ENCODE measurements at places on chromosomes 4 and X. TPM values are rescaled to one million over a fixed set of nuclear protein-coding genes. Genes with fewer than 3 reads are reported as not detected.

DNA sequence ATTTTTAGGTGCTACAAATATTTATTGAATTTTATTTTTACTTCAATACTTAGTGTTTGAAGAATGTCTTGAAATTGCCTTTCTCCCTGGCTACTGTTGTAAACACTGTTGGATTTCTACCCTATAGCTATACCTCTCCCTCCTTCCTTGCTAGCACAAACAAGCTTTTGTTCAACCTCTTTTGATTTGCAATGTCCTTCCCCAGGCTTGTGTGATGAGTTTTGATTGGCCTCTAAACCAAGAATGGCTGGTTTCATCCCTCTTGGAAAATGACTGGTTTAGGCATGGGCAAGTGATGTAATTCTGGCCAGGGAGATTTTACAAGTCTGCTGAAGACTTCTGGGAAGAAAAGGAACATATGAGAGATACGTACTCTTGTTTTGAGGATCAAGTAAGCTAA, 25.3 kb upstream of the SLITRK2 start:
- DNase-seq, result no peak

GRCh38 chr4:85919200-85919887, 440.5 kb downstream of the MAPK10 start:
- DNase-seq, result no peak

- DNase-seq, result no peak
Observed at GRCh38 chr4:1111259-1111809, 2.0 kb downstream of the RNF212 start.

GRCh38 chr4:161604516-161605300, 559.1 kb downstream of the FSTL5 start:
- DNase-seq, result no peak

- no peak for DNase-seq
Observed at GRCh38 chrX:20217906-20218305, 48.8 kb downstream of the RPS6KA3 start.

DNA sequence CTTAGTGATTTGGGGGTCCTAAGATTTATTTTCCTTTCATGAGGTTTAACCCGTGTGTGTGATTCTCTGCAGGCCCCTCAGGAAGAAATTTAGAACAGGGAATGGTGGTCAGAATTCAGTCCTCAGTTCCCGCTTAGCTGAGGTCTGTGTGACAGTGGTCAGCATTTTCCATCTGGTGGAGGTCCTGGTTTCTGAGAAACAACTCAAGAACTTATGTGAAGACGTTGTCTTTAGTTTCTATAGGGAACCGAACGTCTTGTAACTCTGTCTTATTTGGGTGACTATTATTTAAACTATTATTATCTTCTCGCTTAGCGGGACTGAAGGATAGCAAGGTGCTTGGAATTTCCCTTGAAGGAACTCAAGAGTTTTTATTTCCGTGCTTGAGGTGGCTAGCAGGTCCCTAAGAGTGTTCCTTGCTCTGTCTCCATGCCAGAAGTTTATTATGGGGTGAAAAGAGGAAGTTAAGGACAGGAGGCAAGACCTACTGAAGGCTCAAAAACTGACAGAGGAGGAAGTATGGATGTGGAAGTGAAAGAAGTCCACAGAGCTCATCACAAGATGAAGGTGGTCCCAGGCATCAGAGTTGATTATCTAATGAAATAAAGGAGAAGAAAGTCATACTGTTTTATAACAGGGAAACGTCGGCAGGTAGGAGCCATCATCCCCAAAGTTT, 9.4 kb downstream of the MGST2 start:
- DNase-seq, result no peak

DNA sequence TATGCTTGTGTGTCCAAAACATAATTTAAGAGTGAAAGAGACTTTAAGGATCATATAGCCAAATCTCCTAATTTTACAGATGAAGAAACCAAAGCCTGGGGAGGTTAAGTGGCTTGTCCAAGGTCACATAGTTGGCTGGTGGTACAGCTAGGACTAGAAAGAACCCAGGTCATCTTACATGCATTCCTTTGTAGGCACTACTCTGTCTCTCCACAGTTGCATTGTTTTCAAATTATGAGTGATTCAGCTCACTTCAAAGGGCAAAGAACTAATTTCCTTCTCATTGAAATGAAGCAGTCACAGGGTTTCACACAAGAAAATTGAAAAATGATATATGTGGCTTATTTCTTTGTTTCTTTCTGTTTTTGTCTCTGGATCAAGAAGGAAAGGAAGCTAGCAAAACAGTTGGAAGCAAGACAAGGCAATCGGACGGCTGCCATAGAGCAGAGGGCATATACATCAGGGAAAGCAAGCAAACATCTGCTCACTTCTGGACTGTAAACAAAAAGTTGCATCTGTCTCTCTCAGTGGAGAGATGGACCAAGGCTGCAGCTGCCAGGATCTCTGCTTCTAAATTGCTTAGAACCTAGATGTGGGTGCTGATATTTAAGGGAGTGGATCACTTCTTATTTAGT, 107.5 kb upstream of the AMOT start:
- DNase-seq, result no peak

- DNase-seq, result no peak
Observed at GRCh38 chr4:122914292-122914904, 8.0 kb downstream of the NUDT6 start.

GRCh38 chr4:151417164-151417571, 8.2 kb downstream of the FHIP1A start:
- DNase-seq, result no peak

DNA sequence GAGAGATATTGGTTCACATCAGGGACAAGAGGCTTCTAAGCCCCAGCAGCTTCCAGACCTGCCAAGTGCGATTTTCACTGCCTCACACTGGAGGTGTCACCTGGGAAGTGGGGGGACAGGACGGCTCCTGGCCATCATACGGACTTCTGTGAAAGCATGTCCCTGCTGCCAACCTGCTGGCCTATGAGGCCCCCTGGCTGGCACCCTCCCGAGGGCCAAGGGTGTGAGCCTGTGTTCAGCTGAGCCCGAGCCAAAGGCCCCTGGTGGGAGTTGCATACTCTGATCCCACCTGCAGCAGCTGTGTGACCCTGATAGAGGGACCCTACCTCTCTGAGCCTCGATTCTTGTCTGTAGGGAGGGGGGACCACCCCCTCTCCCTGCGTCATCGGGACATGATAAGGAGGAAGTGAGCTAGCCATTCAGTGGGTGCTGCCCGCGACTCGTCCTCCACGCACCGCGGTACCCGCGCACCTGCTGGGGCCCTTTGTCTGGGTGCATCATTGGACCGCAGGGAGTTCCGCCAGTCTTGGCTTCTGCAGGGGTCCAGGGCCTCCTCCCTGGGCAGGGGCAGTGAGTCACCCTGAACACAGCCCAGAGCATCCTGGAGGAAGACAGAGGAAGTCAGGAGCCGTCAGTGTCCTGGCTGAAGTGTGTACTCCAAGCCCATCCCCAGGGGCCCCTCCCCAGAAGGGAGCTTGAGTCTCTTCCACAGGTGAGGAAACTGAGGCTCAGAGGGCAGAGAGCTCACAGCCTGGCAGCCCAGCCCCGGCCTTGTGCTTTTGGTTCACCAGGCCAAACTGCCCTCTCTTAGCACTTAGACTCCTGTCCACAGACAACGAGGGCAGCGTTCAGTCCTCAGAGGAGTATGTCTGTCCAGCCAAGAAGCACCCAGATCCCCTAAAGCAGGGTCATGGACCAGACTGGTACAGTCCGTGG, 24.1 kb downstream of the C4orf50 start:
- DNase-seq, result no peak

- no peak for DNase-seq
Observed at GRCh38 chr4:121973816-121974215, 22.0 kb upstream of the TRPC3 start.

DNA sequence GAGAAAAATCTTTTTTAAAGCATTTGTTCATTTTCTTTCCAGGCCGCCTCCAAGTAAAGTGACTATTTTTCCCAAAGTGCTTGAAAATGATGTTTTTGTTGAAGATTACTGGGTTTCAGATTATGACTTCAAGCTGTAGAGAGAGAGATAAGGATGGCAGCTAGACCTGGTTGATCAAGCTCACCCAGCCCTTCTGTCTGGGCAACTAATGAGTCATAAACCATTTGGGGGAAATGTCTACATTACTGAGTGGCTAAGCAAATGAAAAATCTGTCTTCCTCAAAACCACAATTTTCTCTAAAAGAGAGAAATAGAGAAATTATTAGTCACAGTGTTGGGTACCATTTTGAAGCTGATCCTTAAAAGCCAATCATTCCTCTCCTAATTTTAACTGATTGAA, 355.4 kb upstream of the CPEB2 start:
- DNase-seq, result no peak

- DNase-seq, result no peak
Observed at GRCh38 chr4:73429826-73430587, 6.0 kb upstream of the AFP start.

DNA sequence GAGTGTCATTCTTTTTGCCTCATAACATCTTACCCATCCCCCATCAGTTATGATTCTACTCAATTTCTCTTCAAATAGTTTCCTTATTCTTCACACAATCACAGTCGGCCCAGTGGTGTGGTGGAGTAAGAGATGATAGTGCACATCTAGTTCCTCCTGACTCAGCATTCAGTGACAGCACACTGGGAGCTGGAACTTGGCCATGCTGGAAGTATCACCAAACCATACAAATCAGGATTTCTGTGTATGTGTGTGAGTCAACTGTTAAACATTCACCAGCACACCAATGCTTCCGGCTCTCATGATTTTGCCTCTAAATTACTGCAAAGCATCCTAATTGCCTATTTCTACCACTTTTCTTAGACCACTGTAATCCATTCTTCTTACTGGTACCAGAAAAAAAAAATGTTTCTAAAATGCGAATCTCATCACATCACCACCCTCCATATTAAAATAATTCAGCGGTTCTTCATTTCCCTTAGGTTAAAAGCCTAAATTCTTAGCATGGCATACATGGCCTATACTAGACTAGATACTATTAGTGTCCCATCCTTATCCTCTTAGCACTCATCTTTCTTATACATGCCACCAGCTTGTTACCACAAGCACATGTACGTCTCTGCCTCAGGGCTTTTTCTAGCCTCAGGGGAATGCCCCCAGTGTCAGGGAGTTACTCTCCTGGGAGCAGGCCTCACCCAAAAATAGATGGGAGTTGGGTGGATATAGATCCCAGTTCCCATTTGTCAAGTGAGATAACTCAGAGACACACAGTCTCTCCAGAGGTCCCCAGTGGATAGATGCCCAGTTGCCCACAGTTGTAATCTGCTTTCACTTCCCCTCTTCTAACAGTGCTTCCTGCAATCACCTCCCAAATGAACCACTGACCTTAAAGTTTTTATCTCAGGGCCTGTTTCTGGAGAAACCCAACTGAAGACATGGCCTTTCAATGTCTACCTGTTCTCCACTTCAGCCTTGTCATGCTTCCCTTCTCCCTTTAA, 49.2 kb upstream of the DDX53 start:
- DNase-seq, result no peak

DNA sequence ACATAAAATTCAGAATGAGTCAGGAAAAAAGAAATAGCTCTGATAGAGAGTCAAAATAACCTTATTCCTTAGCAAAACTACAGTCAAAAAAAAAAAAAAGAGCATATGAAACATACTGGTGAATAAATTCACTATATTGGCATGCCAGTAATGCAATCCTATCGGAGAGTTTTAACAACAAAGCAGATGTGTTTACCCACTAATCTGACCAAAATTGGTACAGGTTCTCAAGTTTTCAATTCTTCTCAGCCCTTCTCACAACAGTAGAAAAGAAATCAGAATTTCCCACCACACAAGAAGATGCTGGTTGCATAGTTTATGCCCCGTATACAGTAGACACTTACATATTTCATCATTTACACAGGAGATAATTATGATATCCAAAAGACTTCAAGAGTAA, 59.4 kb downstream of the LCORL start:
- no peak for DNase-seq

DNA sequence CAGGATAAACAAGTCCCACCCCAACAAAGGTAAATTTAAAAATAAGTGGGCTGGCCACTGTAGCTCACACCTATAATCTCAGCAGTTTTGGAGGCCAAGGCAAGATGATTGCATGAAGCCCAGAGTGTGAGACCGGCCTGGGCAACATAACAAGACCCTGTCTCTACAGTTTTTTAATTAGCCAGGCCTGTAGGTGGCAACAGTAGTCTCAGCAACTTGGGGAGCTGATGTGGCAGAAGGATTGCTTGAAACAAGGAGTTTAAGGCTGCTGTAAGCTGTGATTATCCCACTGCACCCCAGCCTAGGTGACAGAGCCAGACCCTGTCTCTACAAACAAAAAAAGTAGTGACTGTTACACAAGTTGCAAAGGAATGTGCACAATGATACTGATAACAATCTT, 74.6 kb upstream of the FAAH2 start:
- no peak for DNase-seq

GRCh38 chr4:36737691-36738090, 456.3 kb downstream of the DTHD1 start:
- no peak for DNase-seq

GRCh38 chr4:184548316-184548647, 73.9 kb upstream of the IRF2 start:
- DNase-seq, result no peak

- DNase-seq, result no peak
Observed at GRCh38 chr4:100169491-100170485, 20.5 kb downstream of the DDIT4L start.

- DNase-seq, result no peak
Observed at GRCh38 chr4:186200516-186200915, 9.1 kb downstream of the CYP4V2 start.

DNA sequence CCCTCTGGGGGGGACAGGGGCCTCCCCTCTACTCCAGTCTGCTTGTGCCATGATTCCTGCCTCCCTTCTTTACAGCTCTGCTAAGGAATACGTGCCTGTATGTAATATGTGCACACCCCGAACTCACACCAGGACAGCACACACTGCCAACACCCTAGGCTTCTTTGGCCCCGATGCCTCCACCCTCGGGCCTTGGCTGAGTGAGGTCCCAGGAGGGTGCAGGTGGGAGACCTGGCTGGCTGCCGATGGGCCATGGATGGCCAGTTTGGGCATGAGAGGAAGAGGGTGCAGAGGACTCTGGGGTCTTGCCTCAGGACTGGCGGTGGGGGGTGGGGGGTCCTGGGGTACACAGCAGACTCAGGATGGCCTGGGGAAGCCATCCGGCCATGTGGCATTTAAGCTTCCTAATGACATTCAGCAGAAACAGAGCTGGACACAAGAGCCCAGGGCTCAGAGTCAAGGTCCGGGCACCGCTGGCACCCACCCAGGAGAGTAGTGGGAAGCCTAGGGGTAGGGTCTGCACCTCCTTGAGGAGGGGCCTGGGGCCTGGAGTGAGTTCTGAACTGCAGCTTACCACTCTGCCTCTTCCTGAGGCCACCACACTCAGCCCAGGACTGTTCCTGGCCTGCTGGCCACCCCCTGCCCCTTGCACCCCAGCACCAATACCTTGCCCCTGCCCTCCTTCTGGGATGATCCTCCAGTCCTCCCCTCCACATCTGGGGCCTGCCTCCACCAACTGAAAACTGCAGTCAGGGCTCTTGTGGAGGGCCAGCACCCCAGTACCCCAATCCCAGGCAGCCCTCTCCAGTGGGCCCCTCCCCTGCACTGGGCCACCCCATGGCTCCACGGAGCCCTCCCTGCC, 2.1 kb upstream of the PCGF3 start:
- DNase-seq, result no peak

- DNase-seq, result no peak
Observed at GRCh38 chrX:54721424-54721823, 76.6 kb downstream of the ITIH6 start.

The OPN1LW gene
- not detected for total RNA-seq

The MRPL1 gene
- 27.0 TPM for total RNA-seq

The MSANTD1 gene
- 1.3 TPM for total RNA-seq

The NXF3 gene
- not detected for total RNA-seq

The ADH1B gene
- 148 TPM for total RNA-seq

The SNCA gene
- total RNA-seq, result 2.2 TPM

The AP1S2 gene
- total RNA-seq, result 27.6 TPM

The PPEF1 gene
- not detected for total RNA-seq

The RS1 gene
- total RNA-seq, result not detected

The GABRQ gene
- total RNA-seq, result not detected

The SSX4B gene
- not detected for total RNA-seq

The UBL4A gene
- 50.7 TPM for total RNA-seq

All from transverse colon (tissue), 4 donors.